Esophagus squamous epithelium (tissue), 5 donors: ENCODE measurements at places on chromosomes 7 and 10.

GRCh38 chr10:132888898-132889490 is 53.4 kb downstream of the CFAP46 start:
- no peak for DNase-seq

GRCh38 chr7:8800986-8801385 is 367.6 kb downstream of the NXPH1 start:
- no peak for DNase-seq

GRCh38 chr10:97812696-97813095 is 36.9 kb upstream of the GOLGA7B start:
- DNase-seq, result no peak

DNA sequence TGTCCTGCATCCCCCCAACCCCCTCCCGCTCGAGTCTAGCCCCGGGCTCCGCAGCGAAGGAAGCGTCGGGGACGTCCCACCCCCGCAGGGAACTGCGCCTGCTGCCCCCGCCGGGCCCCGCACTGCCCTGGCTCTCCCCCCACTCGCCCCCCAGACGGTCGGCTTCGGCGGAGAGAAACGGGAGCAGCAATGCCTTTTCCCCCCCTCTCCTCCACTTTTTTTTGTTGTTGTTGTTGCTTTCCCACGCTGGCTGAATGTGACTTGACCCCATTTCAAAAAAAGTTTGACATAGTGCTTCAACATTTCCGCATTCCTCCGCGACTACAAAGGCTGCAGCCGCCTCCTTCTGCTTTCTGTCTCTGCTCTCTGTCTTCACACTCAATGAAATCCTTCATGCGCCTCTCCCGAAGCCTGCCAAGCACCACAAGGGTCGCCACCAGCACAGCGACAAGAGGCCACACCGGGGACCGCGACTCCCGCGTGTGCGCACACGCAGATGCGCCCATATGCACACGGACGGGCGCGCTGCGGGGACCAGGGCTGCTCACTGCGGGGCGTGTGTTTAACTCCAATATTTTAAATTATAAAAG is 1.0 kb downstream of the CDK6 start:
- no peak for DNase-seq

- DNase-seq, result no peak
Observed at GRCh38 chr7:96017877-96018276, 245.5 kb downstream of the DYNC1I1 start.

GRCh38 chr7:113044394-113044793 is 42.2 kb downstream of the GPR85 start:
- DNase-seq, result no peak

GRCh38 chr7:53900856-53901528 is 641.2 kb upstream of the VSTM2A start:
- no peak for DNase-seq

DNA sequence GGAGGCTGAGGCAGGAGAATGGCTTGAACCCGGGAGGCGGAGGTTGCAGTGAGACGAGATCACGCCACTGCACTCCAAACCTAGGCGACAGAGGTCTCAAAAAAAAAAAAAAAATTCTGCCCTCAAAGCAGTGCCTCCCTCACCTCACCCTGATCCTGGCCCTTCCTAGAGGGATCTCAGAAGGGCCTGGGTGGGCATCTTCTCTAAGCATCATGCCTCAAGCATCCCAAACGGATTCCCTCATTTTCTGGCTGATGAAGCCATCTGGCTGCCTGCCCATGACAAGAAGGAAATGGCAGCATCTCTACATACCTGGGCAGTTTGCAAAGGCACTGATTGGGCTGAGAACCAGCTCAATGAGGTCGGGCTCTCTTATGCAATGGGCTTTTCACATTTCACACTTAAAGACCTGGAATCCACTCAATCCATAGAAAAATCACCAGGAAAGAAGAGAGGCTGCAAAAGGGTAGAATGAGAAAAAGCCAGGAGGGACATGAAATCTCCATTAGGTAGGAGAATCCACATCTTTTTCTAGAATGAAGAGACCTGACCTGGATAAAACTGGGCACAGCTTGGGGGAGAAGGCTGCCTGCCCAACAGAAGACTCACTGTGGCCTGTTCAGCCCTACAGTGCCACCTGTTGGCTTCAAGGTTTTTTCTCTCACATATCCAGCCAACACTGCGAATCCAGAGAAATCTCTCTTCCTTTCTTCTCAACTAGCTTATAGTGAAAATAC is 48.1 kb downstream of the PDLIM1 start:
- DNase-seq, result no peak

DNA sequence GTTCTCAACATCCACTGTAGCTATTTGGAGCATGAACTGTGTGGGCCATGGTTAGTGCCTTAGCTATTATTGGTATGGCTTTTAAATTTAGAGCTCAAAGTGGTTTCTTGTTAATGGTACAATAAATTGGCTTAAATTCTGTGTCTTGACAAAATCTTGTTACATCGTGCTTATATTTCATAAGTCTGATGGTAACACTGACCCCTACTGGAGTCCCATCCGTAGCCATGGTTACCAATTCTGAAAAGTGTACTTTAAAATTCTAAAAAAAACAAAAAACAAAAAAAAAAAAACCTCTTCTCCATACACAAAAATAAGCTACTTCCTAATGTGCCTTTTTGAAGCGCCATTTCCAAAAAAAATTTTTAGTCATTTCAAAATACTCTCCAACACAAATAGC is 6.4 kb upstream of the RPP30 start:
- DNase-seq, result no peak

DNA sequence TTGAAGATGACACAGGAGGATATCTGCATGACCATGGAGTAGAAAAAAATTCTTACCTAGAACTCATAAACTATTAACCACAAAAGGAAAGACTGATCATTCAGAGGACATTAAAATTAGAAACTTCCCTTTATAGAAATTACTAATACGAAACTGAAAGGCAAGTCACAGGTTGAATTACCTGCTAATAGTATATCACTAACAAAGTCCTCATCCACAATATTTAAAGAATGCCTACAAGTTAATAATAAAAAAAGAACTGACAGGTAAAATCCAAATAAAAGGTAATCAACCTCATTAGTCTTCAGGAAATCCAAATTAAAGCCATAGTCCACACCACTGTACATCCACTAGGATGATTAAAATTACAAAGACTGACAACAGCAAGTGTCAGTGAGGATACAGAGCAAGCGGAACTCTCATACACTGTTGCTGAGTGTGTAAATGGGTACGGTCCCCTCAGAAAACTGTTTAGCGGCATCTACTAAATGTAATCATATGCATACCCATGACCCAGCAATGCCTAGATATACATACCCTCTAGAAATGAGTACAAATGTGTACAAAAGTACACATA is 71.2 kb downstream of the ARHGAP21 start:
- DNase-seq, result no peak

GRCh38 chr10:69087590-69088470 is at the start of gene SRGN:
SRGN (plus strand) TSS chr10:69088103; CDS start chr10:69088158, 55 bp downstream.
- DNase-seq, result peak; percentile 43

DNA sequence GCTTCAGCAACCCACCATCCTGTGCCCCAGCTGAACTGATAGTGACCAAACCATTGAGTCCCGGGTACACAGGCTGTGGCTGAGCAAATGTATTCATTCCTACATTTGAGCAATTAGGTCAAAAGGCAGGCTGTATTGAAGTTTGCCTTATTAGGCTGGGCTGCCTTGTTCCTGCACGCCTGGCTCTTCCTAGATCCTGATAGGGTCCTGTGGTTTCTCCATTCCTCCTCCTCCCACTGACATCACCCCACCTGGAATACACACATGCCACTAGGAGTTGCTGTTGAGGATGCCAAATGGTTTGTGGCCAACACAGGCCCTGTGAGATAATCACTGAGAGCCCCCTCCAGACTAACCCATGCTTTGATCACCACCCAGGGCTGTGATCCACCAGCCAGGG is 66.4 kb upstream of the FGFR2 start:
- no peak for DNase-seq

- DNase-seq, result no peak
Observed at GRCh38 chr10:96675846-96676245, 44.5 kb downstream of the PIK3AP1 start.

- no peak for DNase-seq
Observed at GRCh38 chr10:8590518-8590917, 536.0 kb downstream of the GATA3 start.

DNA sequence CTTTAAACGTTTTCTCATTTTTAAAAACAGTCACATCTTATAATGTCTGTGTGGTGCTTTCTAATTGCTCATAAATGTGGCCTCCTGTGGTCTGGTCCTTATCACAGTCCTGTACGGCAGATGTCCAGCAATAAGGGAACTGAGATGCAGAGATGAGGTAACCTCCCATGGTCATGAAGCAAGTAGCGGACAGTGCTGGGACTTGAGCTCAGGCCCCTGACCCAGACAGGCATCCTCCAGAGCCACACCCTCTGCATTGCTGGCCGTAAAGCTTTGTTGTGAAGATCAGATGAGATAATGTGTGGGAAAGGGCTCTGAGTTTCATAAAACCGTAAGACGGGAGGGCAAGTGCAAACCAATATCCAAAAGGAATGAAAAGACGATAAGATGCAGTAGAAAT is 48.2 kb downstream of the DYNC2I1 start:
- no peak for DNase-seq
